Lower lobe of right lung (tissue), 2 donors: ENCODE measurements at places on chromosomes 11 and 22.
A peak's percentile ranks its signal among the peaks of the same experiment; 100 is the strongest.

DNA sequence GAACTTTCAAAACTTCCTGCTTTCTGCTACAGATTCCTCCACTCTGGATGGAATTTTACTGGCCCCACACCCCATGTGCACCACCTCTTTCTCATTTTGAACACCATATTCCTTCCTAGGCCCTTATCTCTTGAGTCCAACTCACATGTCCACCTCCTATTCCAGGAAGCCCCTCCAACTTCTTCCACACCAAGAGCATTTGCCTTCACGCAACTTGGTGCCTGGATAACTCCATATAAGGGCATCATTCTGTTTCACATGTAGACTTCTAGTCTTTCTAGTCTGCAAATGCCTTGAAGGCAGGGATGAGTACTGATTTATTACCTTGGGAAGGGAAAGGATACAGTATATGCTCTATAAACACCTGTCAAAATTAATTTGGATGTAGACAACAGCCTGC, 17.5 kb downstream of the GAB2 start:
- DNase-seq = no peak

DNA sequence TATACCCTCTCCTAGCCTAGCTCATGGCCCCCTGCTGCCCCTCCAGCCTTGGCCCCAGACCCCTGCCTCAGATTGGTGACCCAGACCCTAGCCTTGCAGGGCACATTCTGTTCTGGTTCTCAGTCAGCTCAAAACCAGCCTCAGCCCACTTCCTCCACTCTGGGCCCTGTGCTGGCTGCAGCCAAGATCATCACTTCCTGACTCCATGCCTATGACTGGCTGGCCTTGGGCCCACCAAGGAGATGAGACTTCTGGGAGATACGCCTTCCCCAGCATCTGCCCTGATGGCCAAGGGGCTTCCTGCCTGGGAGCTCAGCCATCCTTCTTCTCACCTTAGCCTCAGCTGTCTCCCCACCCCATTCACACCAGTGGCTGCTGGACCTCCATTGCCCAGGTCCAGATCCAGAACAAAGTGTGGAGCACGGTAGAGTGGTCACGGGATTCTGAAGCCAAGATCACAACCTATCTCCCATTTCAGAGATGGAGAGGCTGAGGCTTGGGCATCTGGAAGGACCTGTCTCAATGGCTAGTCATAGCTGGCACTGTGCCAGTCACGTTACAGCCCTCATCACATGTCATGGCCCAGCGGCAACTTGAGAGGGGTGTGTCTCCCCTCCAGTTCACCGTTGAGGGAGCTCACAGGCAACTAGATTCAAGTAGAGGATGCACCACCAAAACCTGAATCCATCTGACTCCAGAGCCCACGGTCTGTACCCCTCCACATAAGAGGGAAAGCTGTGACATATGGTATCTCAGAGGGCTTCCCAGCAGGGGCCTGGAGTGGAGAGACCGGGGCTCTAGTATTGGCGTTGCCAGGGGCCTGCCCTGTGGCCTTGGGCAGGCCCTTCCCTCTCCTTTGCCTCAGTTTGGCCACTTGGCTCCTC, 43.0 kb upstream of the KLHL35 start:
- peak; percentile 50 for DNase-seq

DNA sequence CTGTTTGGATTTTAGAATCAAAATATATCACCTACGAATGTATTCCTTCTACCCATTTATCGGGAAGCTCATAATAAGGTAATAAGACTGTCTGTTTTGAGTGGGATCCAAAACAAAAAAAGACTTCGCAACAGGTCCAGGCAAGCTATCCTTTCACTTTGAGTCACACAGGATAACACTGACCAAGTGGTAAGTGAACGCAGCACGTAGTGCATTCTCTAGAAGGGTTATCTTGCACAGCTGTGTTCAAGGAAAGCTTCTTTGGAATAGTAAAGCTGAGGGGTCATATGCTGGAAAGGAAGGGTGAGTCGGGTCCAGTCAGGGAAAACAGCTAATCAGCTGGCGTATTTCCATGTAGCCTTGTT, 22.3 kb upstream of the NRGN start:
- DNase-seq = no peak

DNA sequence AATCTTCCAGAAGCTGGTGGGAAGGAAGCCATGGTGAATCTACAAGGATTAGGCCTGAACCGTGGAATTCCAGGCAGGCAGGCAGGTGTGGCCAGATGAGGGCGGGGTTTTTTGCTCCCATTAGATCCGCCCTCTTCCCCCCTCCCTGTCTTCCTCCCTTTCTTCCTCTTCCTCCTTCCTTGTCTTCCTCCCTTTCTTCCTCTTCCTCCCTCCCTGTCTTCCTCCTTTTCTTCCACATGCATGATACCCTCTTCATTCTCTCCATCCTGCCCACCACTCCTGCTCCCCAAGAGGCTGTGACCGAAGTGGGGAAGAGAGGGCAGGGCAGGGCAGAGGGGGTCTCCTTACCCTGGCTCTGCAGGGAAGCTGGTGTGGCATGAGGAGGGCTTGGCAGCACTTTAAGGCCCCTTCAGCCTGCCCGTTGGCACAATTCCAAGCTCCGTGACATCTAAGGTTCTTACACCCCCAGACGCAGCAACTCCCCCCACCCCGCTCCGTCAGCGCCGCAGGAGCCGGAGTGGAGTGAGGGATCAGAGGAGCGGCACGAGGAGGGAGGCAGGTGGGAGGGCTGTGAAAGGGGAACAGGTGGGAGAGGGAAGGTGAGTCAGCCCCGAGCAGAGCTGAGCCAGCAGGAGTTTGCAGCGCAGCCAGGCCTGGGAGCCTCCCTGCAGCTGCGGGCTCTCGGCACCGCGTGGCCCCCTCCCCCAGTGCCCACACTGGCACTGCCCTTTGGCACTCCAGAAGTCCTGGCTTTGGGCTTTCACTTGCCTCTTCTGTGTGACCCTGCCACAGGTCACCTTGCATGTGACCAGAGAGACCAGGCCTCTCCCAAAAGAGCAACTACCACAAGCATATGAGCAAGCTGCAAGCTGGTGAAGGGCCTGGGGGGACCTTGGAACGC, 32.1 kb downstream of the KCNJ4 start:
- no peak for DNase-seq

- DNase-seq = peak; percentile 37
Observed at GRCh38 chr22:46770151-46770641, 7.7 kb downstream of the TBC1D22A start.

- no peak for DNase-seq
Observed at GRCh38 chr11:100780470-100780869, 93.4 kb downstream of the ARHGAP42 start.

DNA sequence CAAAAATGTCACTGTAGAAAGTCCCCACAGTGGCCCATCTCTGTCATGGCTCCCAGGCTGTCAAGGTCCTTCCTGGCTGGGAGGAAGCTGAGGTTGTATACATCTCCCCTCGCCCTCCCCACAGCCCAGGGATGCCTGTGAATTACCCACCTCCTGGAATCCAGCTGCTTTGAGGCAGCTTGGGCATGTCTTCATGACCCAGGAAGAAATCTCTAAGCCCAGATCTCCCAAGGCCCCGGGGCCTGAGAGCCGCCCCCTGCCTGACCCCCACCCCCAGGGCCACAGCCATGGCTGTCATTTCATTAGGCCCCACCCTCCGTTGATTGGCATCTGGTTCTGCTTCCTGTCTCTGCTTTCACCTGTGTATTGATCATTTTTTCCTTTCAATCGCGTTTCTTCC, 207.5 kb downstream of the TBC1D22A start:
- no peak for DNase-seq

- DNase-seq = no peak
Observed at GRCh38 chr11:6538945-6539344, 41.9 kb downstream of the DNHD1 start.

DNA sequence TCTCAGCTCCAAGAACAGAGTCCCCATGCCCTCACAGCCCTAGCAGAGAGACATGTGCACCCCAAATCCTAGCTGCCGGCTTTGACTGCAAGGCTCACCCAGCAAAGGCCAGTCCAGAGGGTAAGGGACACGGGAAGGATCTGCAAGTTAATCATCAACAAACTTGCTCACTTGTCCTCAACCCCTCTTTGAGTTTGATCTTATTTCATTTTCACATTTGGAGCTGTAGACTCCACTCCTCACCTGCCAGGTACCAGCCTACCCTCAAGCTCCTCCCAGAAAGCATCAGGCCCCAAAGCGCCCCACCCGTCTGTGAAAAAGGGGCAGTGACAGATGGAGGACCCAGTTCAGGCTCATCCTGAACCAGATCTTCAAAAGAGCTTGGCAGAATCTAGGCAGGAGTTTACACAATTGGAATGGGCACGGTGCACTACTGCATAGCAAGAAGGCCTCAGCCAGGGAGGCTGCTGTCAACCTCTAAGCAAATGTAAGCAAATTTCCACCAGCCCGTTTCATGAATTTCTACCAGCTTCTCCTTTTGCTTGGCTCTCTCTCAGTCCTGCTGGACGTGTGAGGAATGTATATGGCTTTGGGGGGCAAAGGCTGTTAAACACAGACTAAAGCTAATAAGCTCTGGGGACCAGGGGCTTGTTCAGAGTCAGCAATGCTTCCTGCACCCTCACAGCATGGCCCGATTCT, 5.5 kb downstream of the EHD1 start:
- no peak for DNase-seq

DNA sequence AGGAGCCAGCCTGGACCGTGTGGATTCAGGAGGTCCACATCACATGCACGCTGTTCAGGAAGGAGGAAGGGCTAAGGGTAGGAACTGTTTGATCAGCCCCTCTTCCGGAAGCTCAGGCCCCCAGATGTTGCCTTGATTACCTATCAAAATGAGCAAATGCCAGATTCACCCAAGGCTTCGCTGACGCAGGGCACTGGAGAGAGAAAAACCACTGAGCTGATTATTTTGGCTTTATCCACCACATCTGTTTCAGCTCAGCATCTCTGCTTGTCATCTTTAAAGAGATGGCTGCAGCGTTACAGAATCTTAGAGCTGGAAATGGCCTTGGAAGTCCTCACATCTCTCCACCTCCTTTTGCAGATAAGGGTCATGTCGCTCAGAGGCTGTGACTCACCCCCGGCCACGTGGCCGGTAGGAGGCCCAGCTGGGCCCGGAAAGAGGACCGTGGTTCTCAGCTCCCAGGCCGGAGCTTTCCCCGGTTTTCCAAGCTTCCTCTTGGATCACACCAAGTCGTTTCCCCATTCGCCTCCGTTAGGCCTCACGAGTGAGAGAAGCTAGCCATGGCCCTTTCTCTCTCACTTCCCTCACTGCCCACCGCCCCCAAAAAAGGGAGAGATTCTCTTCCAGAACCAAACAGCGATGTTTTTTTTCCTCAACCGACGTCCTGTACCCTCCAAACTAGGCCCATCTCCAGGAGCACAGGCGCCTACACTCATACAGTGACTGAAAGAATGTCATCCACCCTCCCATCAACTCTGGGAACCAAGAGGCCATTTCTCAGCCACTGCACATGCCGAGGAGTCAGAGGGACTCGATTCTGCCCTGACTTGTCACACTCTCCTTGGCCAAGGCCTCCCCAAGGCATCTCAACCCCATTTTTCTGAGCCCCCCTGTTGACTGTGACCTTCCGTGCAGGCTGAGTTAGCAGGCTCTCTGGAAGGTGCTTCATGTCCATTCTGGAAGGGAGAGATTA, 37.6 kb downstream of the LIF start:
- no peak for DNase-seq

DNA sequence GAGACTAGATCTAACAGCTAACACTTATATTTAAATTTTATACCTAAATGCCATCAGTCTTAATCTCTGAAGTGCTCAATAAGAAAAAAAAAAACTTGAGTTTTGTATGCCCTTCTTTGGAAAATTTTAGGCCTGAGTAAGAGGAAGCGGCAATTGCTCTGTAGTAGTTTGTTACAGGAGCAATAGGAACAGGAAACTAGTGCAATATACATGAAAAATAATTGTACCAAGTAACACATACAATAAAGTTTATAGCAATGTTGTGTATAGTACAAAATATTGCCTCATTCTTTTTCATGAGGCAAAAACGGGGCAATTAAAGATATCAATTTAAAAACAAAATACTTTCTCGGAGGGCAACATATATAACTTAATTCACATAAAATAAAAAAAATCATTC, 19.7 kb downstream of the OR5AK2 start:
- DNase-seq = no peak

DNA sequence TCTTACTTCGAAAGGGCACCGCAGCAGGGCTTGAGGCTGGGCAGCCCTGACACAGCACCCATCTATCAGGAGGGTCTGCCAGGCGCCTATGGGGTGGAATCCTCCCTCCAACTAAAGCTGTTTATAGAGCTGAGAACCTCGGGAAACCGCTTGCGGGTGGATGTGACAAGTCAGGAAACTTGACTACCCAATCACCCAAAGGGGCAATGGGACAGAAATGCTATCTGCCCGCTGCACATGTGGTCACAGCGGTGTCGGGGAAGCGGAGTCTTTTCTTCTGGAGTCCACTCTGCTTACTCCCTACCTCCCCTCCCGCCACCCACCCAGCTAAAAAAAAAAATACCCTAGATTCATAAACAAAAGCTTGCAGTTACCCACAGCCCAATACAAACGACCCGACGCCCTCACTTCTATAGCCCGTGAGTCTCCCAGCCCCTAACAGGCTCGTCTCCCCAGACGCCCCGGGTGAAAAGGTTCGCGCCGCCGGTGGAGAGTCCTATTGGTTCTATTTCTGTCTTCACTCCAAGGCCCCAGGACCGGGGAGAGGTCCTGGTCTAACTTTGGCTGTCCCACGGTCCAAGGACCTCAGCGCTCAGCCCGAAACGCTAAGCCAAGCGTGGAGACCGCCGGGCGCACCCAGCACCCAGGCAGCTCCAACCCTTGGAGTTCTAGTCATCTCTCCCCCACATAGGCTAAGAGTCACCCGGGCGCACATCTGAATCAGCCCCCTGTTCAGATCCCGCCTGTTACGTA, 1.4 kb downstream of the TRPC6 start:
- DNase-seq = no peak

DNA sequence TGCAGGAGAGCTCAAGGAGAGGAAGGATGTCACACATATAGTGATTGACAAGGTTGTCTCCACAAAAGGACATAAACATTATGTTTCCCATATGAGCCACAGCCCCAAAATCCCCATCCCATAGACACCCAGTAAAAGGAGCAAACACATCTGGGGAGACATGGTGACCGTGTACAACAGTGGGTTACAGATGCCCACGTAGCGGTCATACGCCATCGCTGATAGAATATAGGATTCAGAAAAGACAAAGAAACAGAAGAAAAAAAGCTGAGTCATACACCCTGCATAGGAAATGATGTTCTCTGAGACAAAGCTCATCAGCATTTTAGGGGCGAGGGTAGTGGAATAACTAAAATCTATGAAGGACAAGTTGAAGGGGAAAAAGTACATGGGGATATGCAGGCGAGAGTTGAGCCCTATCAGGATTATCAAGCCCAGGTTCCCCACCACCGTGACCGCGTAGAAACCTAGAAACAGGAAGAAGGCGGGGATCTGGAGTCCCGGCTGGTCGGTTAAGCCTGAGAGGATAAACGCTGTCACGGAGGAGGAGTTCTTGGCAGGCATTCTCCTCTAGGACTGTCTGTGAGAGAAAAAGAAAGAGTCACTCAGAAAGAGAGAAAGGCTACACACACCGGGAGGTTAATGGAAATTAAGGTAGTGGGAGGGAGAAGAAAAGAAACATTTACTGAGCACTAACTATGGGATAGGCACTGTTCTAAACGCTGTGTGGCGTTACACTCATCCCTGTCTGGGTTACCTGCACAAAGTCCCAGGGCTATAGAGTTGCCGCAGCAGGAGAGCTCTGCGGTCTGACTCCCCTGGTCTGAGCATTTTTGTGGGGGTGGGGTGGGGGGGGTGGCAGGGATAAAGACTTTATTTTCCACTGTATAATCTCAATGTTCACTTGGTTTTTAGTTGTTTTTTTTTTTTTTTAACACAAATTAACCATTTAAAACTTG, 36.1 kb upstream of the OR8B8 start:
- DNase-seq = no peak
